GM12864 (cell line): ENCODE measurements at places on chromosomes 1 and 21.

DNA sequence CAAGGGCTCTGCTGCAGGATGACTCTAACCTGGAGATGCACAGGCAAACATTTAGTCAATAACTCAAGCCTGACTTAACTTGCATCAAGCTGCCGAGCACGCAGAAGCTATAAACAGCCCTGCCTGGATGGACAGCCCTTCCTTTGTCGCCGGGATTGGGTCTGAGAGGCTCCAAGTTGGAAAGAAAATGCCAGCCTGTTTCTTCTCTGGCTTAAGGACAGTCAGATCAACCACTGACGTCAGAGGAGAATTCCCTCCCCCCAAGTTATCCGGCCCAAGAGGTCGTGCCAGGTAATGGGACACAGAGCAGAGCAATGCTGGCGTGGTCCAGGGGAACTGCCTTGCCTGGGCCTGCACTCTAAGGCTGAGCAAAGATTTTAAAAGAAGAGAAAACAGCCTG is 27.1 kb upstream of the LRRC38 start:
- no peak for DNase-seq

DNA sequence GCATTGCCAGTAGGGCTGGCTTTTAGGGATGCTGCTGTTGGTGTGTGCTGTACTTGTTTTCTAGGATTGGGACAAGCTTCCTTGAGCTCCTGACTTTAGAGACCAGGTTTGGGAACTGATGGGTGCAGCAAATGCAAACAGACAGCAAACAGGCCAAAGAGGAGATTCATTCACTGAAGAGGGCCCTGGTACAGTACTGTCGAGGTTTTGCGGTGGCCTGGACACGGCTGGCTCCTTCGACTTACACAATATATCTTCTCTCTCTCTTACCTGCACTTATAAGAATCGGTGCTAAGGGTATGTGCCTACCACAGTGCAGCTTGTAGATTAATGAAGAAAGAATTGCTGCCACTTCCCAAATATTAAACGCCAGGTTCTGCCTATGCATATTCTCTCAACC is 44.6 kb downstream of the ATP1A1 start:
- DNase-seq, result no peak

DNA sequence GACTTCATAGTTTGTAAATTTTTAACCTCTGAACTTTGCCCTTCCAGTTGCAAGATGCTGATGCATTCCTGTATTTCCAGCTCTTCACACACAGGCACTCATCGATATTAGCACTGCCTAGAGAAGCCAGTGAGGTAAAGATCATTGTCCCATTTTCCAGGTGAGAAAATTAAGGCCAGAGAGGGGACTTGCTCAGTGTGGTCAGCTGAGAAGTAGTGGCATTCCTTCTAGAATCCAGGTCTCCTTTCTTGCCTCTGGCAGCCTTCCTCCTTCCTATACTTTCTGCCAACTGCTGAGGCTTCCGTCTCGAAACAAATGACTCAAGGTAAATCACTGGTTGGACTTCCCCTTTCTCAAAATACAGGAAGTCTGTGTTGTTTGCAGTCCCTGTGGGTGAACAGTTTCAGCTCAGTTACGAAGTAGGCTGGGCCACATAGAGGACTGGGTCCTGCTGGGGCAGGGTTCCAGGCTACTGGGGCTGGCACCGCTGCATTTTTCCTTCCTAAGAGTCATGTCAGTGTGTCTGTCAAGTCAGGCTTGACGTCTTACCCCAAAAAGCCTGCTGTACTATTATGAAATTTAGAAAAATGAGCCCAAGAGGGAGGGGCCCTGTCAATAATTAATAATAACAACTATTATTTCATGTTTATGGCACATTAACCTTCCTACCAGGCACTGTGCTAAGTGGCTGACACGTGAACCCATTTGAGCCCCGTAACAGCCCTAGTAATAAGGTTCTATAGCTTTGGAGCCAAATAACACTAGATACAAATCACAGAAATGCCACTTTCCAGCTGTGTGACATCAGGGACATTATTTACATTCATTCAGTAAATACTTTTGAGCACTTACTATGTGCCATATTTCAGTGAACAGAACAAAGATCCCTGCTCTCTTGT is 16.6 kb upstream of the RNF19B start:
- peak; percentile 86 for DNase-seq

GRCh38 chr1:36652011-36652410 is 169.3 kb upstream of the CSF3R start:
- DNase-seq, result no peak

DNA sequence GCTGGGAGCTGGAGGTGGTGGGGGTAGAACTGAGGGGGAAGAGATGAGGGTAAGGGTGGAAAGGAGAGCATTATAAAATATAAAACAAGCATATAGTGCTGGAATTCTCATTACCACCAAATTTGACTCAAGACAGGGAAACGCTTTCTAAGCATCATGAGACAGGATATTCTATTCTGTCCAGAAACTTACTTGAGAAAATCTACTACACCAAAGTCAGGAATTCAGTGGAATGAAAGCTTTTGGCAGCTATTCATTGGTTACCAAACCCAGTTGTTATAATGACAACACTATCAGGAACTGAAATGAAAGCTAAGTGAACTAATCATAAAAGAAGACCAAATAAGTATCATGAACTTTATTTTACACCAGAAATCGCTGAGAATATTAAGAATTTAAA is 14.5 kb downstream of the AIDA start:
- no peak for DNase-seq

DNA sequence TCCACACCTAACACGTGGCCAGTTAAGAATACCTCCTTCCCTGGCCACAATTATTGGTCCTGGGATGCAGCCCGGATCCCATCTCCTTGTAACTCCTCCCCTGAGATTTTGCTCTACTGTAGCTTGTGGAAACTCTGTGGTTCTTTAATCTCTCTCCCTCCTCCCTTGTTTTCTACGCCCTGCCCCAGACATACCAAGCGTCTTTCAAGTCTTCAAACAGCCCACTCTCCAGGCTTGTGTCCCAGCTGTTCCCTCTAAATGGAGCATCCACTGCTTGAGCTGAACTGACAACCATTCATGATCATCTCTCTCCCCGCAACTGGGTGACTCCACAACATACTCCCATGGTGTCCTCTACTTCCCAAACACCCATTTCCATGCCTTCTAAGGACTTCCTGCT is 111.6 kb downstream of the SIPA1L2 start:
- no peak for DNase-seq

DNA sequence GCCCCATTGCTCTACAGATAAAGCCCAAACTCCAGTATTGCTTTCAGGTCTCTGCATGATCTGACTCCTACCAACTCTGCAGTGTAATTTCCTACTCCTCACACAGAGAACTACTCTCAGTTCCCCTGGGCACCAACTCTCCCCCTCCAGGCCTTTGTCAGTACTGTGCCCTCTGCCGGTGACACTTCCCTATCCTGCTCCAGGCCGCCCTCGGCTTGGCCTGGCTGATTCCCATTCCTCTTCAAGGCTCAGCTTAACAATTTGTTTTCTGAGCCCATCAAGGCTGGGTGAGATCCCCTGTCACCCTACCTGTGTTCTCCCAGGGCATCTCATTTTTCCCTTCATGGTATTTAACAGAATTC is 2.6 kb downstream of the SLAMF8 start:
- no peak for DNase-seq

GRCh38 chr1:37809942-37810341 is 1.9 kb upstream of the YRDC start:
- DNase-seq, result no peak

DNA sequence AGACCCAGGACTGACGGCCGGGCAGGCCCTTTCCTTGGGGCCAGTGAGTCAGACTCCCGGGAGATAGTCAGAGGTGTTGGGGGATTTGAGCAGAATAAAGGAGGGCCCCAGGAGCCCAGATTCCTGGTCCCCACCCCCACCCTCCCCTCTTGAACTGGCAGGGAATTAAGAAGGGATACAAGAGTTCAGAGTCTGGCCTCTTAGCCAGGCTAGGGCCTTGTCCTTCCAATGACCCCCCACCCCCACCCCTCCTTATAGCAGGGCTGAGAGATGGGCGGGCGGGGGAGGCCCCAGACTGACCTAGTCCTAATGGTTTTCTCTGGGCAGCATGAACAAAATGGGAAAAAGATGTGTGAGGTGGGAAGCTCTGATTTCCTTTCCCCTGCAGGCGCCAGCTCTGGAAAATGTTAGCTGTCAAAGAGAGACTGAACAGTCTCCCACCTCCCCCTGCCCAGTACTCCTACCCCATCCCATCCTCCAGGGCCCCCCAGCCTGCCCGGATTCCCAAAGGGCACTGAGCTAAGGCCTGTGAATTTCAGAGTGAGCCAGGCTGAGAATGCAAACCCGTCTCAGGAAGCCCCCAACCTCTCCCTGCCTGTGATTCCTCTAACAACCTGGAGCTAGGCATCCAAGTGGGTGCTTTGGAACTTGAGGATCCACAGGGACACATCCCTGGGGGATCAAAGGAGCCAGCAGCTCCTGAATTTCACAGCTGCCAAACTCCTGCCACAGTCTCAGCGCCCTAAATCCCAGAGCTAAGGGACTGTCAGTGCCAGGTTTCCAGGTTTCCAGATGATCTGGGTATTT is 5.8 kb upstream of the CRABP2 start:
- DNase-seq, result no peak

- no peak for DNase-seq
These were observed 11.5 kb downstream of the TRIM46 start for GRCh38 chr1:155184835-155185782.

DNA sequence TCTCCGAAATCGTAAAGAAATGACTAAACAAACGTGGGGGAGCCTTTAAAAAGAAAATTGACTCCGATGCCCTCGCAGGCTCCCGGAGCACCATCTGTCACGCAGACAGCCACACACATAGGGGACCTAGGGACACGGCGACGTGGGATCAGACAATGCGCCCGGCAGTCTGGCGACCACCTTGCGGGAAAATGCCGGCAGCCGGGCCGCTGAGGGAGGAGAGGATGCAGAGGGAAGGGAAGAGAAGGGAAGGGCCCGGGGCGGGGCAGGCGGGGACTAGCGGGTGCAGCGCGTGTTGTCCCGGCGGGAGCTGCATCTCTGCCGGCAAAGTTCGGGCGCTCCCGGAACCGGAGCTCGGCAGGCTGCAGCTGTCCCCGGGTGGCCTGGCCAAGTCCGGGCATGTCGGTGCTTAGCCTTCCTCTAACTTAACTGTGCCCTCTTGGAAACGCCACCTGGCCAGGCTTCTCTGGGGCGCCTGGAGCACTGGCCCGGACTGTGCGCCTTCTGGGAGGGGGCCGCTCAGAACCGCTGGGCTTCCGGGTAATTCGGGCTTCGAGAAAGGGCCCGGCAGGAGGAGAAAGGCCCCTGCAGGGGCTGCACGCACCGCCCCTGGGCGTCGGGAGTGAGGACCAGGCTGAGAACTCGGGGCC is 1.8 kb downstream of the NHLH2 start:
- DNase-seq, result no peak

DNA sequence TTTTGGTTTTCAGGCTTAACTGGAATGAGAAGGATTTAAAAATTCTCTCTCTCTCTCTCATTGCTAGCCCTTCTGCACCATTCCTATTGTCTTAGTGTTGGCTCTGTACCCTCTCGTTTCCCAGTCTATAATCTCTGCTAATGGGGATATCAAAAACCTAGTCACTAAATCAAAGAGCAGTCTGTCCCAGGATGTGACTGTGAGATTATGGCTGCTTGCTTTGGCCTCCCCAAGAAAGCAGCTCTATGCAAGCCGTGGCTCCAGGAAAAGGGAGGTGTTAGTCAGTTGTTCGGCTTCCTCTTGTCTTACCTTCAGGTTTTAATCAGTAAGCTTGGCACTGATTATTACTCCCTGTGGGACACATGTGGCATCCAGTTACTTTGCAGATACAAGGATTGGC is 468.8 kb downstream of the USP25 start:
- DNase-seq, result no peak

DNA sequence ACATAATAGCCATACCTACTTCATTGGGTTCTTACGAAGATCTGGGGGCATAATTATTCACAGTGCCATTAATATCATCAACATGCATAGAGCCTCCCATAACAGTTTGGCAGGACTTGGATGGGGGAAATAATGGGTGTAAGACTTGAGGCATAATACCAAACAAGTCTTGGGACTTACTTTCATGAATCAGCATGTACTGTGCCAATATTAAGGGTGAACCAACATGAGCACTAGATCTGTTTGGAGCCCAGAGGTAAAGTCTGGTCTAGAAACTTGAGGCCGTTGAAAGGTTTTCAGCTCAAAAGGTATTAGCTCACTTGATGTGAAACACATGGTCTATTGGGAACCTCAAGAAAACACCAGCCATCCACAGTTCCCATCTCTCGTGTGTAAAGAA is 56.7 kb upstream of the ZC3H11B start:
- no peak for DNase-seq

GRCh38 chr1:10267319-10267718 is 56.9 kb downstream of the KIF1B start:
- no peak for DNase-seq

GRCh38 chr1:149997585-149998262 is 12.8 kb downstream of the OTUD7B start:
- DNase-seq, result peak; percentile 85

GRCh38 chr1:208335371-208336136 is 91.4 kb upstream of the PLXNA2 start:
- no peak for DNase-seq

GRCh38 chr1:161735837-161736236 is 13.7 kb upstream of the DUSP12 start:
- DNase-seq, result no peak

DNA sequence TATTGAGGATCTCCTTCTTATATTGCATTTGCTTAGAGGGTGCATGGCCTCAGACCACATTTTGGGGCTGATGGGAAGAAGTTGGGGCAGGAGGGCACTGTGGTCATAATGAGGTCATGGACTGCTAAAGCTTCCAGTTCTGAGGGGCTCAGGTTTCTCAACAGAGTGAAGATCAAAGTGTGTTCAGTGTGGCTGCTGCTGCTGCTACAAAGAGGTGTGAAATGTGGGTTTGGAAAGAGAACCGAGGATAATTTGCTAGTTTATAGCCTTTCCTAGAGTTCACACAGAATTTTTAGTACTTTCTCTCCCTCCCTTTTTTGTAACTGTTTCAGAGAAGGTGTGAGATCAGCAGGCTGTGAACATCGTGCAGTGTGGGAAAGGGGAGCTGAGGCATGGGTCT is 73.3 kb downstream of the CACNA1E start:
- no peak for DNase-seq

DNA sequence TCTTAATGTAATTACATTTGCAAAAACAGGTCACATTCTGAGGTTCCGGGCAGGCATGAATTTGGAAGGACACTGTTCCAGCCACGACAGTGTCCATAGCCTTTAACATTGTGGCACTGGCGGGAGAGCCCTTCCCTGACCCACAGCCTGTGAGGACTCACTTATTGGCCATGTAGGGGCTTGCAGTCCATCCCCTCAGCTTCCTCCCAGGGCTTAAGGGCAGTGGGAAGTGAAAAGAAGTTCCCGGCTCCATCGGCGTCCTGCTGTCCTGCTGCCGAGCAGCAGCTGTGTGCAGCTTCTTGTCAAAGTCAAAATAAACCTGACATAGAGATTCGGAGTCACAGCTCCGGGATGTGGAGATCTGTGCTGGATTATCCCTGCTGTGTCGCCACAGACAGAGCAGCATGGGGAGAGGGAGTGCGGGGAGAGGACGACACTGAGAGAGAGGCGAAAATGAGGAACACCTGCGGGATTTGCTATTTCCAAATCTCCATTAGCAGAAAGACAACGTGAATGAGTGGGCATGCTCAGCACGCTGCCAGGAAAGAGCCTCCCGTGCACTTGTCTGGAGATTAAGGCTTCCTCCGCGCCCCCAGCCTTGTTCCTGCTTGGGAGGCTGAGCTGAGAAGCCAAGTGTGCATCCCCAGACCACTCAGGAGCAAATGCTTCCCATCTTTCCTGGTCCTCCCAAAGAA is 260.3 kb downstream of the ASTN1 start:
- DNase-seq, result no peak
